ENCODE measurements at places on chromosomes 7 and 10. TPM values are rescaled to one million over a fixed set of nuclear protein-coding genes. Genes with fewer than 3 reads are reported as not detected.

- no peak for DNase-seq
Observed at GRCh38 chr7:81652225-81652624, 117.6 kb downstream of the HGF start.

DNA sequence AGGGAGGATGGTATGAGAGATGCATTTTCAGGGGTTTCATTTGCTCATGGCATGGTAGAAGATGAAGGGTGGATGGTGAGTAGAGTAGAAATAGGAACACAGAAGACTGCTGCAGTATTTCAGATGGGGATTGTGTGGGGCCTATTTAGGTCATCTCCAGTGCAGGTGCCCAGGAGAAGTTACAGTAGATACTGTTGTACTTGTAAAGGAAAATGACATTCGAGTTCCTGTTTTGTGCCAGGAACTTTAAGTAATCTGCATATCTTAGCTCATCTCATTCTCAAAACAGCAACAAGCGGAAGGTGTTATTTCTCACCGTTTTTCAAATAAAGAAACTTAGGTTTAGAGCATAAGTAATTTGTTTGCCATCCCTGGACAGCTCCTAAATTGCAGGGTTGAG, 156.2 kb downstream of the AUTS2 start:
- DNase-seq = no peak

GRCh38 chr7:128408709-128409595, 830 bp downstream of the IMPDH1 start:
- no peak for DNase-seq

- DNase-seq = no peak
Observed at GRCh38 chr7:92874567-92874966, 38.2 kb upstream of the CDK6 start.

DNA sequence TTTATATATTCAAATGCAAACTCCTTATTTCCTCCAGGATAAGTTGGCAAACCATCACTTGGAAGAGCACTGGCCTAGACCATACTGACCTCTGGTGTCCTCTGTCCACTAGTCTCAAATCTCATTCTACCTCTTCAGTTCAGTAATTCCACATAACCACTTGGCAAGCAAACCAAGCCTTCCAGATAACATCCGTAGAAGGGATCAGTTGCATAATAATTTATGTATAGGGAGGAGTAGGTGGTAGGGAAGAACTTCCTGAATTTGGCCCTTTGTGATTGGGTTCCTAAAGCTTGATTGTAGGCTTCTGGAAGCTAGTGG, 55.0 kb downstream of the WAC start:
- DNase-seq = peak; percentile 43

Gene PPIA
- polyA plus RNA-seq = 754 TPM

DNA sequence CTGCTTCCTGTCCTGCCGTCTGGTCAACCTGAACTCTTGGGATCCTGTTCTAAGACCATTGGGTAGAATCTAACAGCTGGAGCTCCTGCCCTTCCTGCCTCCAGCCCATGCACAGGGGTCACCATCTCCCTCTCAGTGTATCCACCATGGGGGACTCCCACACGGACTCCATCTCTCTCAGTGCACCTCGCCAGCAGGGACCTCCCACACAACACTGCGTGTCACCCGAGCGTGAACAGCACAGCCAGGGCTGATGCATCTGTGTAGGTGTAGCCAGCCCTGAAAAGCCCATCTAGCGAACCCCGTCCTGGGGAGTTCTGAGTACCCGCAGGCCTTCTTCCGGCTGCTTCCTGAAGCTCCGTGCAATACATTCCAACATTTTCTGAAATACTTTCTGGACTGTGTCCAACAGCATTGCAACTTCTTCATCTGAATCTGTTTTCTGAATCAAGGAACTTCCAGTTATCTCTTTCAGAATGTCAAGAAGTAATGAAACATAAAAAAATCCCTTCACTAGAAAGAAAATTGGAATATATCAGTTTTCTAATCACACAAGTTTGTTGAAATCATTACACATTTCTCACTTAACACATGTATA, 52.5 kb downstream of the NCAPG2 start:
- DNase-seq = no peak

Gene ADAMTS14
- 17.9 TPM for polyA plus RNA-seq

- no peak for DNase-seq
Observed at GRCh38 chr7:55379285-55379684, 14.1 kb downstream of the LANCL2 start.

Gene NXPH1
- polyA plus RNA-seq = not detected

GRCh38 chr7:39637400-39637799, 14.0 kb downstream of the RALA start:
- no peak for DNase-seq

GRCh38 chr7:36726311-36726710, 2.0 kb upstream of the AOAH start:
- no peak for DNase-seq

DNA sequence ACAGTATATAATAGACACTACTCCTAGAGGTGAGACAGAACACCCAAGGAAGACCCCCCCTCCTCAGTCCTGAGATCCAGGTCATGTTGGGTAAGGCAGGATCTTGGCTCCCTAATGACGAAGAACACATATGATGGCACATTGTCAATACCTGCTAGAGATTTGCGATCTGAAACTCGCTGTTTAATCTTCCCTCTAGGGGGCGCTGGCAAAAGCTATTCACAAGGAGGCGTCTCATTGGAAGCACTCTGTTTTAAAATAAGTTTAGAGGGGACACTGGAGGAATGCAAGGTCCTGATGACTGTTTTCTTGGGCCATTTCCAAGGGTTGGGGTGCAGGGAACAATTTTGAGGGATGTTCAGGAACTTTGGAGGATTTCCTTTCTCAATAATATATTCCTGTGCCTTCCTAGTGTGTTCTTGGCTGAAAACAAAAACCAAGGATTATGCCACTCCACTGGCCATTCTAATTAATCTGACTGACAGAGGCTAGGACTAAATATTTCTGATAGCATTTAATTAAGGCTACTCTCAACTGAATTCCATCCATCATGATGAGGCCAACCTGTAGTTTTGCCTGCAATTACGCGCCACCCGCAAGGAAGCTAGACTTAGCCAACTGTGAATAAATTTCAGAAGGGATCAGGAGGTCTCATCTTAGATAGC, 1013.8 kb upstream of the MBL2 start:
- DNase-seq = no peak

GRCh38 chr7:39650676-39651075, 27.3 kb downstream of the RALA start:
- no peak for DNase-seq

Gene TMEM273
- polyA plus RNA-seq = 5.6 TPM

GRCh38 chr7:136194878-136195277, 217.7 kb upstream of the MTPN start:
- no peak for DNase-seq

- DNase-seq = no peak
Observed at GRCh38 chr7:54109501-54109900, 432.7 kb upstream of the VSTM2A start.

GRCh38 chr10:15167411-15168290, 842 bp downstream of the NMT2 start:
- no peak for DNase-seq

DNA sequence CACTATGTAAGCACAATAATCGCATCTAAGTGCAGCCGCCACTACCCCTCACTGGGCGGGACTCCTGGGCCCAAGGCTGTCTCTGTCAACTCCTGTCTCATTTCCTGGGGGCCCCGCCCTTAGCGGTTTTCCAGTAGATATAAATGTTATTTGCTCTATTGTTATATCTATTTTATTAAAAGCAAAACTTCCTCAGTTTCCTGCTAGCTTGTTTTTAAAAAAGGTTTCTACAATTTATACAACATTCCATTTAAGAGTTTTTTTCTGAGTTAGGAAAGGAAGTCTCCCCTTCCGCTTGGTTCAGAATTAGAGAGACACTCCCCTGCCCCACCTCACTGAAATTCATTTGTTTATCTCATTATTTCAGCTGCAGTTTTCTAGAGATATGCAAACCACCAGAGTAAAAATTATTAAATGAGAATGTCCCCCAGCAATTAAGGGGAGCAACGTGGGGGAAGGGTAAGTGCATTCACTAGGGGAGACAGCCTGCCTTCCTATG, 82.7 kb downstream of the RAMP3 start:
- DNase-seq = no peak

Gene UNC5B
- 11.1 TPM for polyA plus RNA-seq

DNA sequence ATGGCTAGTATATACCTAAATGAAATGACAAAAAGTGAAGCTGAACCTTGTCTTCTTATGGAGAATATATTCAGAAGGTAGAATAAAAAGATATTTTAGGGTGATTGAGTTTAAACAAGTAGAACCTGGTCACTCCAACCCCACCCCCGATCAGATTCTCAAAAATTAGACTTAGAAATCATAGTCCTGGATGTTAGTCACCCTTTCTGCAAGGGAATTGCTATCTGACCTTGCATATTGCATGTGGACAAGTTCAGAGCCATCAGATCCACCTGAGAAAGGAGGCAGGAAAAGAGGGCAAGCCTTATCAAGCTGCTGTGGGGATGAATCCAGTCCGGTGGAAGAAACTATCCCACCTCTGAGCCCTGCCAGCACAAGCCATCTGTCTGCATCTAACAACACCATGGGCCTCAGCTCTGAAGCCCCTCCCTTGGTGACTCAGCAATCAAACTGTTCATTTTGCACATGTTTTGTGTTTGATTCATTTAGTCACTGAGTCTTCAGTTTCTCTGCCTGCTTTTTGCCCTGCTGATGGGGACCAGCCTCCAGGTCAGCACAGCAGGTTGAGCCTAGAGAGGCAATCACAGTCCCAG, 727.3 kb downstream of the AUTS2 start:
- no peak for DNase-seq

DNA sequence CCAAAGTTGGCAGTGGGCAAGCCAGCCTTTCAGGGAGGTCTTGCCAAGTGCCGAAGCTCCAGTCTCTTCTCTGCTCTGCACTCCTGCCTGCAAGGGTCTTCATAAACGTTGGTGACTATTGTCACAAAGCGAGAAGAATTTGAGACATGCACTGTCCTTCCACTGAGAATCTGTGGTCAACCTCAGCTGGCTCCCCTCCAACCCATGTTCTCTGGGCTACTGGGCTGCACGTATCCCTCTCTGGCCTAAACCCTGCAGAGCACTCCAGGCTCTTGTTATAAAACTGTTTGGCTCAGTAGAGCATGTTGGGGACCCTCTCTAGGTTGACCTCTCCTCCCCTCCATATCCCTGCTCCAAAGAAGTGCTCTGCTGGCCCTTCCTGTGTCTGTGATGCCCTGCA, 260.4 kb upstream of the NFE2L3 start:
- no peak for DNase-seq

- no peak for DNase-seq
Observed at GRCh38 chr7:80804589-80804988, 114.3 kb downstream of the SEMA3C start.

Gene HDAC9
- 18.6 TPM for polyA plus RNA-seq

GRCh38 chr10:88092973-88093372, 229.5 kb downstream of the PTEN start:
- no peak for DNase-seq

Gene TFPI2
- polyA plus RNA-seq = 1.6 TPM

Gene STN1
- polyA plus RNA-seq = 21.7 TPM

DNA sequence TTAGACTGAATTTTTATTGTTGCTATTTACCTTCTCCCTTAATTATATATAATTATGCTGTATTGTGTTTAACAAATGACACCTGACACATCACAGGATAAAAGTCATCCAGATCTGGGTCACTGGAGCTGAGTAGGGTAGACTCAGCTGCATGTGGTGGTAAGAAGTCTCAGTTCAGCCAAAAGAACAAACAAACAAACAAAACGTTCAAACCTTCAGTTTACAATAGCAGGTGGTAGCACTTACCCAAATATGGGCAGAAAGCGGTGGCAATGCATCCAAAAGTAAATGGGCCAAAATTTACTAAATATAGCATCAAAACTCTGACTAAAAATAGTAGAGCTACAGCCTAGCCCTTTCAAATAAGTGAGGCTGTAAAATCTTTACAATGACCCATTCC, 42.2 kb downstream of the ZWINT start:
- DNase-seq = no peak
